ENCODE measurements at places on chromosomes 1 and 21. TPM values are rescaled to one million over a fixed set of nuclear protein-coding genes. Genes with fewer than 3 reads are reported as not detected.

DNA sequence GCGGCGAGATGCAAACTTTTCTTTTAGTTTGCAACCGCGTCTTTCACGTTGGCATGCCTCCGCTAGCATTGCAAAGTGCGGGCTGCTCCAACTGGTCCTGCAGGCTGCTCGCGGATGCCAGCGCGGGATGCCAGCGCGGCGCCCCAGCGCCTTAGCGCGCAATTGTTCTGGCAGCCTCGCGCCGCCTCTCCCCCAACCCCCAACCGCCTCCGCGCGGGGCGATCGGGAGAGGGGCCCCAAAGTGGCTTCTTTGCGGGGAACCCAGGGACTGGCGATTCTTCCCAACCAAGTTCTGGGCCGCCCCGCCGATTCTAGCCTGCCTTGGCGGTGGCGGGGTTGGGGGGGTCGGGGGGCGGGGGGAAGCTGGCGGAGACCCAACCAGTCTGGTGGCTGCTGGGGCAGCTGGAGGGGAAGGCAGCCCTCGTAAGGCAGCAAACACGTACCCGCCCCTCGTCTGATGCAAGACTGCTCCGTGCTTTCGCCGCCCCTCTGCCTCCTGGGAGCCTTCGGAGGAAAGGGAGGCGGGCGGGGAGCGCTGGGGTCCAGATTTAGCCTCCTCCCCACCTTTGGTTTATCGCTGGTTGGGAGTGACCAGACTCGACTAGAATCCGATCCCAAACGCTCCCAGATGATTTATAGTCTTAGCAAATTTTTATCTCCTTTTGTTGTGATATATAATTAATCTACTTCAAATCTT, 756 bp downstream of the PHGDH start:
- peaks cover 42% of the 10 kb centered on the region for H3K4me1 ChIP-seq
- peak overlapping the region; percentile 96 for H3K4me3 ChIP-seq
- peak overlapping the region; percentile 81 for H3K27ac ChIP-seq

DNA sequence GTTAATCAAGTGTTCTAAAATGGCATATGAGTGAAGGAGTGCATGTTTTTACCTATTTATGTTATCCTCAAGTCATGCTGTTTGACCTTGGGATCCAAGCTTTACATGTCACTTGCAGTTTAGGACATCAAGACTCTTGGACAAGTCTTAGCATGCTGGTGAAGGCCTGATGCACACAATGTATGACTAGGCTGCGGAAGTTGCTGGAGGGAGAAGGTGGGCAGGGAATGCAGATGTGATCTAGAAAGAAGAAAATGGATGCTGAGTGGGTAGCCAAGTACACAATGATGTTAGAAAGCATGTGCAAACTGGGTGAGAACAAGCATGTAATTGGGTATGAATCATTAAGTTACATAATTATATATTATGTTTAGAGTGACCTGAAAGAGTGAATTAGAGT, 301.8 kb downstream of the BRINP2 start:
- no peaks in the 10 kb centered on the region for H3K36me3 ChIP-seq
- DNase-seq = no peak
- H3K4me3 ChIP-seq = no peak overlapping the region
- H3K27ac ChIP-seq = no peak overlapping the region
- no peaks in the 10 kb centered on the region for H3K27me3 ChIP-seq
- no peaks in the 10 kb centered on the region for H3K4me1 ChIP-seq

Gene CFAP74
- total RNA-seq = not detected

DNA sequence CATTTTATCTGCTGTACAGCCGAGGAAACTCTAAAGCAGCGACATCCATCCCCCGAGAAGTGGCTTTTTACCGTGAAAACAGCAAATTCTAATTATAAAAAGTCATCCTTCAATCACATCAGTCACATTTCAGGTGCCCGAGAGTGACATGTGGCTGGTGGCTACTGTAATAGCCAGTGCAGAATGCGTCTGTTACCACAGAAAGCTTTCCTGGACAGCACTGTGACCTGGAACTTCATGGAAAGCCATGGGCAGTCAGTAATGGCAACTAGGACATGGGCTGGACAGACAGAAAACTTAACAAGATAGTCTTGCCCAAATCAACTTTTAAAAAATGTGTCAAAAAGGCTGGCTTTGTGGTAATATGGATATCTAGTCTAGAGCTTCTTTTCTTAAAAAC, 106.6 kb downstream of the BCAR3 start:
- H3K4me1 ChIP-seq = peaks cover 28% of the 10 kb centered on the region
- H3K36me3 ChIP-seq = no peaks in the 10 kb centered on the region
- no peak overlapping the region for H3K27ac ChIP-seq
- no peak overlapping the region for H3K4me3 ChIP-seq

DNA sequence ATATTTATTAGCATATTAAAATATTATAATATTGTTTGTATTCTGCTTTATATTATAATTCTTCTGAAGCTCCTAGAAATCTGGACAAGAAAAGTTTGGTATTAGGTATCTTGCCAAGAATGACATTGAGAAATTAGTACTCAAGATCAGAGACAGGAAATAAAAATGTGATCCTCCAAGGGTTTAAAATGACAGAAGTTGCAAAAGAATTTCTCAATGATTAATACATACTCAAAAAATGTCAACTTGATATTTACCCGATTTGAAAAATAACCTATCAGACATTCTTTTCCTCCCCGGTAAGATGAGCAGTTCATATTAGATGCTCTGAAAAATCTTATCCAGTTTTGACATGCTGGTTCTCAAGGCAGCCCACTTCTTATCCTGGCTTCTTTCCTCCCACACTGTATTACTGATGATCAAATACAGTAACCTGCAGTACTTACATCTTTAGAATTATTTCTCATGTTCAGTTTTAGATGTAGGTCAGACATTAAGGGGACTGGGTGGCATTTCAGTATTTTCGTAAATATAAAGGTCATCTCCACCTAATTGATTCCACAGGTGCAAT, 55.3 kb downstream of the CACHD1 start:
- H3K4me3 ChIP-seq = no peak overlapping the region
- H3K4me1 ChIP-seq = peaks cover 2% of the 10 kb centered on the region
- H3K36me3 ChIP-seq = no peaks in the 10 kb centered on the region
- H3K27ac ChIP-seq = no peak overlapping the region
- no peaks in the 10 kb centered on the region for H3K27me3 ChIP-seq

DNA sequence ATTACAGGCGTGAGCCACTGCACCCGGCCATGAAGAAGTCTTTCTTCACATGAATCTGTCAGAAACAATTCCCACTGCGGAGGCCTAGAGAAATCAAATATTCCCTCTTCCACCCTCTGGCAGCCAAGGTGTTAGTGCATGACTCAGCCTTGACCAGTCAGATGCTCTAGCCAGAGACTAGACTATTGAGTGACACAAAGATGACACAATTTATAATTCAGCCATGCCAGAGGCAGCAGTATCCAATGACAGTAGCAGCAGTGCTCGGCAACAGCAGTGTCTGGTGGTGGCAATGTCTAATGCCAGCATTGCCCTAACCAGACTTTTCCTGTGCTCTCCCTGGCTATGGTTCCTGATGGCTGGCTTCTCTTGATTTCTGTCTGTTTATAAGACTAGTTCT, 8.7 kb downstream of the CTXND2 start:
- H3K4me3 ChIP-seq = no peak overlapping the region
- no peak for DNase-seq
- no peaks in the 10 kb centered on the region for H3K36me3 ChIP-seq

- DNase-seq = no peak
- H3K27me3 ChIP-seq = no peaks in the 10 kb centered on the region
- H3K4me1 ChIP-seq = peaks cover 18% of the 10 kb centered on the region
- H3K27ac ChIP-seq = no peak overlapping the region
- no peaks in the 10 kb centered on the region for H3K36me3 ChIP-seq
- H3K4me3 ChIP-seq = no peak overlapping the region
Observed at GRCh38 chr1:43711049-43711448, 3.7 kb downstream of the ST3GAL3 start.

Gene CHRM3
- total RNA-seq = 67.2 TPM

All from body of pancreas (tissue), 4 donors.